ENCODE measurements at places on chromosomes 16 and 17. TPM values are rescaled to one million over a fixed set of nuclear protein-coding genes. Genes with fewer than 3 reads are reported as not detected.

The CCL8 gene
- not detected for total RNA-seq

The SLX4 gene
- 3.8 TPM for total RNA-seq

The YPEL2 gene
- 26.4 TPM for total RNA-seq

The FOXN1 gene
- not detected for total RNA-seq

- no peak for DNase-seq
These were observed 3.9 kb upstream of the TPPP3 start for GRCh38 chr16:67397036-67397801.

- DNase-seq, result no peak
These were observed 7.7 kb downstream of the MINK1 start for GRCh38 chr17:4840893-4841242.

DNA sequence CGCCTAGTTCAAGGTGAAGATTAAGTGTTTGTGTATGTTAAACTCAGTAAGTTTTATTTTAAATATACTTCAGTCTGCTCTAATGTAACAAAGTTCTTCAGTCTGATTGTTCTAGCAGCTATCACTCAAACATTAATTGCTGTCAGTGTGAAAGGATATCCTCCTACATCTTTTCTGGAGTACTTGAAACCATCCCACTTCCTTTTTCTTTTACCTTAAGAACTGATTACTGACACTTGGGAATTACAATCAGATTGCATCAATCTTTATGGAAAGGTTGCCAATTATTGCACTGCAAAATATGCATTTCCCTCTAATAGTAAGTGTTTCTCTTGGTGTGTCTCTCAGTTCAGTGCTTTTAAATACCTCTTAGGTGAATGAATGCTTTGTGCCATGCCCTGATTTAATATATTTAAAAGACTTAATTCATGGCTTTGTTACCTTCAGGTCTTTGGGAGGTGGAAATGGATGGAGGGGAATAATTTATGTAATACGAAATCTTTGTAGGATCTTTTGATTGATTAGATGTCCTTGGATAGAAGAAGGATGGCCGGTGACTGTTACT, 16.6 kb downstream of the MRTFB start:
- no peak for DNase-seq

DNA sequence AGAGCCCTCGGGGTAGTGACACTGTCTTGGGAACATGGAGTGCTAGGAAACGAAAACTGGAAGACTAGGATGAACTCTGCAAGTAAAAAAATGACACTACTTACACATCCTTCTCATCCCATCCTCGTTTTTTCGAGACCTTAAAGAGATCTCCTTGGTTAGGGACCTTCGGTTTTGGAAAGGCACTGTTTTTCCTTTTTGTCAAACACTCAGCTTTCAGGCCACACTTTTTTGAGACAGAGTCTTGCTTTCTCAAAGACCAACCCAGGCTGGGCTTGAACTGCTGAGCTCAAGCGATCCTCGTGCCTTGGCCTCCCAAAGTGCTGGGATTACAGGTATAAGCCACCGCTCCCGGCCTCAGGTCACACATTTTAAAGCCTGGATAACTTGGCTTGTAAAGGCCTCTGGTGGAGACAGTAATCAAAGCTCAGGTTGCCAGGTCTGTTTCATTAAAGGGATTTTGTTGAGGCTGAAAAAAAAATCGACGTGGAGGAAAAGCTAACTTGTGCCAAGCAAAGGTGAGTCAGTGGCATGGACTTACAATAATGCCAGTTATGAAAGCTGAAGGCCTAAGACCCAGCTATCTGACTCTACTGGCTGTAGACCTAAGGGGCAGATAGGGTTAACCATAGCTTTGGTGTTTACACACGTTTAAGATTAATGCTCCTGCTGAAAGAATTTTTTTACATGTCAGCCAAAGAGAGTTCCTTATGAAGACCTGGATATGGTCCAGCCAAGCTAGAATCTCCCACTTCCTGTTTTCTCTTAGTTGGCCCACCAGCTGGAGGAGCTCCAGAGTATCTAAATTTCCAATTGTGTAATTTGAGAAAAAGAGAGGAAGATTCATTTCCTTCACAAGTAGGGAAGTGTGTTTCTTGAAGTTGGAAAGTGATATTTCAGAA, 823 bp downstream of the NBR1 start:
- DNase-seq, result peak; percentile 58

DNA sequence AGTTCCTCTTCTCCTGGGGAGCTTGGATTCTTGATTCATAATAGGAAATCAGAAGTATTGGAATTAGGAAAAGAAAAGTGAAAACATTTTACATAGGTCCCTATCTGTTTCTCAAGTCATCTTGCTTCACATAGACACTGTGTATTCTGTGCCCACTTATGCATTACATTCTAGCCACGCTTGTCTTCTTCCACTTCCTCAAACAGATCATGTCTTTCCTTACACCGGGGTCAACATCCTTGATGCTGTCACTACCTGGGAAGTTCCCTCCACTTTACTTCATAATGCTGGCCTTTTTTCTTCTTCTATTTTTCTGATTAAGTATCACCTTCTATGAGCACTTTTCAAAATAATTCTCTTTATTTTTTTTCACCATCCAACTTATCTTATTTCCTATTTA, 606.4 kb upstream of the CDH8 start:
- DNase-seq, result no peak

- no peak for DNase-seq
These were observed 20.4 kb downstream of the OTOA start for GRCh38 chr16:21684199-21684598.

- DNase-seq, result no peak
These were observed at the start of gene BRICD5 for GRCh38 chr16:2210386-2211365. TSS of gene BRICD5 (minus strand) at chr16:2210863. CDS start at chr16:2210833, 30 bp downstream.
